Stimulated activated CD4-positive, alpha-beta T cell treated with anti-CD3 and anti-CD28 coated beads, Interleukin-4, amount 100 ng/mL, for 1 hour (primary cell): ENCODE measurements at places on chromosomes 13 and 19.

DNA sequence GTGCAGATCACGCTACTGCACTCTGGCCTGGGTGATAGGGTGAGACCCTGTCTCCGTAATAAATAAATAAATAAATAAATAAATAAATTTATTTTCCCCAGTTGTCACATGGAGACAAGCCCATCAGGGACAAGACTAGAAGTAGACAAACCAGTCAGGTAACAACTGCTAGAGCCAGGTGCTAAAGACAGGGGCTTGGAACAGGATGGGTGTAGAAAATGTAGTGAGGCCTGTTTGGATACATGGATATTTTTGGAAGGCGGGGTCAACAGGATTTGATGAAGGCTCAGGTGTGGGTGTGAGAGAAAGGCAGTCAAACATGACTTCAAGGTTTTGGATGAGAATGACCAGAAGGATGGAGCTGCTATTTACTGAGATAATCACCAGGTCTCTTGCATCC, 27.7 kb upstream of the TPM4 start:
- DNase-seq: no peak

DNA sequence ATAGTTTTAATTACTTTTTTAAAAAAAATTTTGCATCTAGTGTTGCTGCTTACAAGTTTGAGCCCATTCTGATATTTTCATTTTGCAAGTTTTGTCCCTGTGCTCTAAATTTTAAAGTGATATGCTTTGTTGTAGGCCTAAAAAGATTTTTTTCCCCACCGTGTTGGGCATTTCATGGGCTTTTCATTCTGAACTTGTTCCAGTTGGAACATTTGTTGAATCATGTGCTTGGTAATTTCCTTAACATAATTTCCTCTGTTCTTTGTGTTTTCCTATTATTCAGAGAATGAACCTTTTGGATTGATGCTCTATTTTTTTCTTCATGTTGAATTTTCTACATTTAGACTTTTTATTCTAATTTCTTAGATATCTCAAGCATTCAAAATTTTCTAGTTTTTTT, 206.4 kb upstream of the SPRY2 start:
- DNase-seq: no peak

DNA sequence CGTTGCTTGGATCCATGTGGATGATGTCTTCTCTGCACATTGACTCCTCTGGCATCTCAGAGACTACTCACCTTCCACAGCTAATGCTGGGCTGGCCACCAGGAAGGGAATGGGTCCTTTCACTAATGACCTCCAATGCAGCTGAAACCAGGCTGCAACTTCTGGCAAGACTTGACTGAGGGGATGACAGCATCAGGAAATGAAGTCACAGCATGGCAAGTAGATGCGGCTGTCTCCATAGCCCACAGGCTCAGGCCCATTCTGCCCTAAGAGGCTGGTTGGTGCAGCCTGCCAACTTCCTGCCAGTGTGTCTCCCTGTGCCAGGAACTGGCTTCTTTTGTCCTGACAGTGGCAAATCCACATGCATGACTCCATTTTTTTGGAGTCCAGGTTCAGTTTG, 467.3 kb downstream of the TSHZ3 start:
- DNase-seq: no peak

- DNase-seq: no peak
Observed at GRCh38 chr19:4373601-4374497, 26.5 kb downstream of the SH3GL1 start.

- DNase-seq: no peak
Observed at GRCh38 chr19:40217027-40217810, 965 bp downstream of the TTC9B start.

DNA sequence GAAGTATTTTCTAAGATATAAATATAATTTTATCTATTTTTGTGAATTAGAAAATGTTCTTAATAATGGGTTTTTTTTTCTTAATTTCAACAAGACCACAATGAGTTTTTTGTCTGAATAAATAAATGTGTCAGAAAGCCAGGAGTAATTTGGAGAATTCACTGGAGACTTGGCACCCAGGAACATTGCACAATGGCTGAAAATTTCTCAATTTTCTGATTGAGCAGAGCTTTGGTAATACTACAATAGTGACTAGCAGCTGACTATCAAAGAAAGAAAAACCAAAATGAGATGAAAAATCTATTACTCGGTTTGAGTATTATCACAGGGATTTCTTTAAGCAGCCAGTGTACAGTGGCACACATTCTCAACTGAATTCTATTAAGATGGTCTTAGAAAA, 394.4 kb upstream of the PCDH20 start:
- no peak for DNase-seq

DNA sequence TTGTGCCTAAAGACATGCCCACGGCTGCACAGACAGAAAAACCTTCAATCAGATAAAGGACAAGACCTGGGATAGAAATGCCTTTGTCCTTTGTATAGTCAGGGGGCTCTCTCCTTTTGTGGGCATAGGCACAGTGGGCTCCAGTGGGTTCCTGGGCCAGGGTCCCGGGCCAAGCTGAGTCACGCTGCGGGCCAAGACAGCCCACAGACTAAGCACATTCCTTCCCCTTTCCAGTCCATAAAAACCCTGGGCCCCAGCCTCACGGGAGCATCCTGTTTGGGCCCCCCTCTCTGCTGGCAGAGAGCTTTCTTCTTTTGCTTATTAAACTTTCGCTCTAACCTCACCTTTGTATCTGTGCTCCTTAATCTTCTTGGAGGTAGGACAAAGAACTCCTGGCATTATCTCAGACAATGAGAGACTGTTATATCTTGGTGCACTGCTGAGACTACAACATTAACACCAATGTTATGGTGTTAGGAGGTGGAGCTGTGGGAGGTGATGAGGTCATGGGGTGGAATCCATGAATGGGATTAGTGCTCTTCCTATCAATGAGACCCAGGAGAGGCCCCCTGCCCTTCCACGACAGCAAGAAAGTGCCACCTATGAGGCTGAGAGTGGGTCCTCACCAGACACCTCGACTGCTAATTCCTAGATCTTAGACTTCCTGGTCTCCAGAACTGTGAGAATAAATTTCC, 20.8 kb upstream of the FBXL3 start:
- DNase-seq: no peak

DNA sequence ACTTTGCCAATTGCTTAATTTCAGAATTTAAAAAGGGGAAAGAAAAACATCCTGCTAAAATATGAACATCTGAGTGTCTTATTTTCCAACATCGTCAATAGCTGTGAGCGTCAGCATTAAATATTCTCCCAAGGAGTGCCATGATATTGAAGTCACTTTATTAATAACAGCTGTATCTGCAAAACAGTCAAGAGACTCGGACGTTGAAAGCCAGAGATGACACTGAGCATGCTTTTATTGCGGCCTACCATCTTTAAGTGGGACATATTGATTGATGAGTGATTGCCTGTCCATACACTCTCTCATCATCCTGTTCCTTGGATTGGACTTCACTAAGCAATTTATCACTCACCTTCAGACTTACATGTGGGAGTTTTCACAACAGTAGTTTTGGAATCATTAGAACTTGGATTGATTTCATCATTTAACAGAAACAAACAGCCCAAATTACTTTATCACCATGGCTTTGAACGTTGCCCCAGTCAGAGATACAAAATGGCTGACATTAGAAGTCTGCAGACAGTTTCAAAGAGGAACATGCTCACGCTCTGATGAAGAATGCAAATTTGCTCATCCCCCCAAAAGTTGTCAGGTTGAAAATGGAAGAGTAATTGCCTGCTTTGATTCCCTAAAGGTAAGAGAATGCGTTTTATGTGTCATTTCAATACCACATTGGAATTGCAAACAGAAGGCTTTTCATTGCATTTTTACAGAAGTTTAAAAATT, 53.8 kb downstream of the MBNL2 start:
- no peak for DNase-seq

DNA sequence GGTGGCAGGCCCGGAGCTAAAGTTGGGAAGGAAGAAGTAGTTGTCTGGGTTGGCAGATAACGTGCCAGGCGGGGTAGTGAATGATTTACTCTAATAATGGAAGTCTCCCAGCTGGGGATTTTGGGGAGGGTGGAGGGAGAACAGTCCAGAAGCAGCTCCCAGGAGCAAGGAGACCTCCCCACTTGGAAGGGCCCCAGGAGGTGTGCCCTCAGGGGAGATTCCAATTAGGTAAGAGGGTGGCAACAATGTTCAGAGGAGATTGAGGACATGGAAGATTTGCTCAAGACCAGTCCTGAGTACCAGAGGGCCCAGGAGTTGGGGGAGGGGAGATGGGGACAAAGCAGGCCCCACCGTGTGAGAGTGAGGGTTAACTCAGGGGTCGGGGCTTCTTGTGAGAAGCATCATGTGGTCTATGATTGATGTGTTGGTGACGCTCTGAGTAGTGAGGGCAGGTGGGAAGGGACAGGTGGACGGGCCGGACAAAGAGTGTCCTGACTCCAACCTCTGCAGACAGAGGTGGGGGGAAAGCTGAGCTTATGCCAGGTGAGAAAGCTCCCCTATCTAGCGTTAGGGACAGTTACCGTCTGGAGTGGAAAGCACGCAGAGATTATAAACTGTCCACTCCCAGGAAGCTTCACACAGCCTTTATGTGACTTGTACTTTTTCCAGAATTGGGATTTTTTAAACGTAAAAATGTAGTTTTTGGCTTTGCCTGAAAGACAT, 3.5 kb downstream of the SPINT2 start:
- no peak for DNase-seq

GRCh38 chr13:93172109-93172508, 54.5 kb upstream of the GPC6 start:
- no peak for DNase-seq

GRCh38 chr19:44648631-44649251, 5.0 kb downstream of the PVR start:
- no peak for DNase-seq

- DNase-seq: no peak
Observed at GRCh38 chr19:16131648-16132047, 11.8 kb upstream of the HSH2D start.

- DNase-seq: peak; percentile 19
Observed at GRCh38 chr19:39083983-39084731, at the start of gene ACP7. ACP7 (plus strand) TSS chr19:39084368; CDS start chr19:39085270, 902 bp downstream.

GRCh38 chr13:114123448-114123847, 9.0 kb downstream of the RASA3 start:
- DNase-seq: no peak

DNA sequence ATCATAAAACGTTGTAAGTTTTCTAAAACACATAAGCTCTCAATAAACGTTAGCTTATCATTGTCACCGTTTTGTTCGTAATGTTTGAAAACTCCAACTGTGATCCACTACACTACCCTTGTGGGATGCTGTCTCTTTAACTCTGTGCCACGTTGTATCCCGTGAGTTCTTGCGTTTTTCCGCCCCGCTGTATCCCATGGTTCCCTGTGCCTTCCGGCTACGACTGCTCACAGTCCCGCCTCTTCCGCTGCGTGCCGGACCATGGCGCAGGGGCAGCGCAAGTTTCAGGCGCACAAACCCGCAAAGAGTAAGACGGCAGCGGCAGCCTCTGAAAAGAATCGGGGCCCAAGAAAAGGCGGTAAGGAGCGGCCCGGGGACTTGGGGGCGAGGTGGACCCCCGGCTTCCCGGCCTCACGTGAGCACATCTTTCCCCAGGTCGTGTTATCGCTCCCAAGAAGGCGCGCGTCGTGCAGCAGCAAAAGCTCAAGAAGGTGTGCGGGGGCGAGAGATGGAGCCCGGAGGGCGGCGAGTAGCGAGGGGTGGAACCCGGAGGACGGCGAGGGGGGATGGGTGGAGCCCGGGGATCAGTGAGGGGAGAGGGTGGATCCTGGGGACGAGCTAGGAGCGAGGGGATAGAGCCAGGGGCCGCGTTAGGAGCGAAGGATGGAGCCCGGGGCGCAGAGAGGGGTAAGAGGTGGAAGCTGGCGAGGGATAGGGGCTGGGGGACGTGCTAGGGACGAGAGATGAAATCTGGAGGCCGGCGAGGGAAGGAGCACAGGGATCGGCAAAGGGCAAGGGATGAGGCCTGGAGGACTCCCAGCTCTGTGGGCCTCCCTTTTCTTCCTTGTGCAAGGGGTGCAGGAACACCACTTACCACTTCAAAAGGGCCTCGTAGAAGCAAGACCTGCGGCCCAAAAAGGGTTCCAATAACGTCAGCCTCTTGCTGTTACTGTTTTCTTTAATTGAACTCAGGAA, at the start of gene C19orf53:
C19orf53 (plus strand) TSS at position 240 of the 975 bp plus-strand sequence; CDS start at position 262, 22 bp downstream.
- DNase-seq: peak; percentile 86

DNA sequence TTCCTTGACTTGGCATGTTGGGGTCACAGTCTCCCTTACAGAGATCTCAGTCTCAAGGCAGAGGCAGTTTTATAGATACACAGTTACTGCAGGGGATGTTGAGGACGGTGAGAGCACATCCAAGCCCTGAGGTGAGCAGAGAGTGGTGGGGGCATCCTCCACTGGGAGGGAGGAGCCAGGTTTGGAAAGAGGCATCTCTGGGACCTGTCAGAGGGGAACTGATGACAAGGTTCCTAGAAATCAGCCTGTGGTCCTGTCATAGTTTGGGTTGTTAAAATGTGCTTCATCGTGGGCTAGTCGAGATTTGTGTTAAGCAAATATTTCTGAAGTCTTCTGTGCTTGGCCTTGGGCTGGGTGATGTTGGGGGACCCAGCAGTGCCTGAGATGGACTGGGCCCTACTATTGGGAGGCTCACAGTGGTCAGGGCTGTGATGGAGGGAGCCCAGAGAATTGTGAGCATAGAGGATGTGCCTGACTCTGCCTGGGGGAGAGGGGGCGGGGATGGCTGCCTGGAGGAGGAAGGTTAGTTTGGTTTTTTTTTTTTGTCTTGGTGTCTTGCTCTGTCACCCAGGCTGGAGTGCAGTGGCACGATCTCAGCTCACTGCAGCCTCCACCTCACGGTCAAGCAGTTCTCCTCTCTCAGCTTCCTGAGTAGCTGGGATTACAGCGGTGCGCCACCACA, 3.9 kb downstream of the SUPT5H start:
- DNase-seq: no peak

- DNase-seq: peak; percentile 48
Observed at GRCh38 chr13:27339299-27339698, 68.7 kb downstream of the RASL11A start.

- DNase-seq: no peak
Observed at GRCh38 chr13:101698400-101698799, 245.9 kb downstream of the ITGBL1 start.

DNA sequence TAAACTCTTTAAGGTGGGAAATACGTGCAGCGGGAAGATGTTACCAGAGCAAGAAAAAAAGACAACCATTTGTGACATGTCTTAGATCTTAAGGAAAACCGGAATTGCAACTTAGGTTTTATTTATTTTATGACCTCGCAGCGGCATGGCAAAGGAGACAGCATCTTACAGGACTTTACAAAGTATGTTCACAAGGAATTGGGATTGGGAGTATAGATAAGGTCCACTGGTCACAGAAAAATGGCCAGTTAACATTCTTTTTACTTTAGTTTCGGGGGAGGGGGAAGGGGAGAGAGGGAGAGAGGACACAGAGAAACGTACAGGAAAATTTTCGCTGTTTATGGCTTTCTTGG, 104.5 kb upstream of the DIAPH3 start:
- DNase-seq: no peak

- DNase-seq: no peak
Observed at GRCh38 chr13:110161112-110161882, 145.7 kb downstream of the COL4A1 start.
